Activated CD4-positive, alpha-beta T cell treated with anti-CD3 and anti-CD28 coated beads, Interleukin-10, Interleukin-2, amounts not matched to agents 100 ng/mL and 50 ng/mL, durations not matched to agents 16 hours and 8 hours (primary cell): ENCODE measurements at places on chromosomes 6 and 20.
A peak's percentile ranks its signal among the peaks of the same experiment; 100 is the strongest.

DNA sequence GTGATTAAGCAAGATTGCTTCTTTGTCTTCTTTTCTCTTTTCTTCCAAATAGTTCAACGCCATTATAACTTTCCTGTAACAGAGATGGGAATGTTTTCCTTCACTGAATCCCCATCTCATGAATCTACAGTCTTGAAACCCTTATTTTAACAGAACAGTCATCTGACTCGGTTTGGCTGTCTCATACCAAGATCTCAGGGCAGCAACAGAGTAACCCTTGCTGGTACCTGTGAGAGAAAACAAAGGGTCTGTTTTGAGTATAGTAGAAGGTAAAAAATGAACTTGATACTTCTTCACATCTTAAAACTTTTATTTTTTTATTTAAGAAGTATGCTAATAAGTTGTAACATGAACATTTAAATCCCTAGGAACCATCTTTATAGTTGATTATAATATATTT lies 19.6 kb upstream of the DSE start:
- DNase-seq, result no peak

GRCh38 chr6:140434761-140435160 lies 1060.3 kb upstream of the CITED2 start:
- no peak for DNase-seq

GRCh38 chr20:38130687-38131587 lies 34.1 kb downstream of the TGM2 start:
- no peak for DNase-seq

DNA sequence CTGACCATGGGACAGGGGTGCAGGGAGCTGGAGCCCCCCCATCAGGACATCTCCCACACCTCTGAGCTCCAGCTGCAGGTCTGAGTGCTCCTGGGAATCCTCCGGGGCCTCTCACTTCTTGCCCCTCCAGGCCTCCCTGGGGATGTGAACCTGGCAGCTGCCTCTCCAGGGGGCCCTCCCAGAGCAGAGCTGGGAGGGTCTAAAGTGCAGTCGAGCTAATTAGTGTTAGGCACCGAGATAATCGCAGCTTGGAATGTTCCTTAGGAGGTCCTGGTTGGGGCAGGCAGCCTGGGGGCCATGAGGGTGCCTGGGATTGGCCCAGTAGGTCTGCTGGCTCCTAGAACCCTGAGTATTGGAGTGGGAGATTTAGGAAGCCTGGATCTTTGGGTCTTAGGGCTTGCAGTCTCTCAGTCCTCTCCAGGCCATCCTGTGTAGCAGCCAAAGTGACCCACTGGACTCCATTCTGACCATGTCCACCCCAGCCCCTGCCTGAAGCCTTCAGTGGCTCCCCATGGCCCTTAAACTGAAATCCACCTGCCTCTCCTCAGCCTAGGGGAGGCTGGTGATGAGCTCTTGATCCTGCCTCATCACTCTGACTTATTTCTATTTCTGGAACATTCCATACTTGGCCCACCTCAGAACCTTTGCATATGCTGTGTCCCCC lies 26.0 kb downstream of the CEBPB start:
- no peak for DNase-seq

GRCh38 chr6:105483492-105483891 lies 80.6 kb upstream of the PREP start:
- DNase-seq, result peak; percentile 45

DNA sequence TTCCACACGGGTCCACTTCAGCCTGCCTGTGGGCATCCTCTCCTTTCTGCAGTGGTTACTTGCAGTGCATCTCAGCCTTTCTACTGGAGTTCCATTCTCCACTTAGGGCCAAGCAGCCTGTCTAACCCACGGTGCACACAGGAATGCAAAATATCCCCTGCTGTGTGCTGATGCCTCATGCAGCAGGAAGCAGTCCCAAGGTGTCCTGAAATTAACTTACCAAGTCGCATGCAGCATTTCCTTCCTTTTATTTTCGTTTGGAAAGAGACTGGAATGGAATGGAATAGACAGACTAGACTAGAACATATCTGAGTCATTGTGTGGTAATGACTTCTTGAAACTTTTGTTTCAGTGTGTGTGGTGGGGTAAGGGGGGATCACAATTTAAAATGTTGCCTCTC lies 25.9 kb upstream of the FOXQ1 start:
- no peak for DNase-seq

DNA sequence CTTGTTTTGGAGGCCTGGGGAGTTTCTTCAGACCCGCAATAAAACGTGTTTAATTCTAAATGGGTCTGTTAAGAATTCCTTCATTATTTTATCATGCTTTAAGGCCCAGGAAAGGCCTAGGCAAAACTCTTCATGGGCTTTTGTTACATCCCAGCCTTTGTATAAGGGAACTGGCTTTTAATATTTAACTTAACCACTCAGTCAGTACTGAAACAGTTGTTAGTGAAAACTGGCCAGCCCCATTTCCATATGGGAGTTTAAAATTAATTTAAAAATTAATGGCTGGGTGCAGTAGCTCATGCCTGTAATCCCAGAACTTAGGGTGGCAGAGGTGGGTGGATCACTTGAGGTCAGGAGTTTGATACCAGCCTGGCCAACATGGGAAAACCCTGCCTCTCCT lies 213.2 kb upstream of the FKBP1C start:
- no peak for DNase-seq

DNA sequence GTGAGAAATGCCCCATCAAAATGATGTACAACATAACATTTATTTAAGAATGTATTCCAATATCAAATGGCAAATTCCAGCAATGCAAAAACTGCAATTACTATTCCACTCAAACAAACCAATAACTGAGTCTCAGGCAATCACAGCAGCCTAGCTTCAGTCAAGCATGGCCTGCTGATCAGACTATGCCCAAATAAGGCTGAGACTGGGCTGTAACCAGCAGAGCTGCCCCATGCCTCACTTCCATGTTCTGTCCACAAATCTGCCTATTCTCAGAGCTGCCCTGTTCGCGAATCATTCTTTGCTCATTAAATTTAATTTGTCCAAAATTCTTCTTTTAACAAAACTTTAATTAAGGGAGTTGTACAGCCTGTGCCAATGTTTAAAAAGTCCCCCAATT lies 155.4 kb downstream of the FNDC1 start:
- no peak for DNase-seq

GRCh38 chr6:53532942-53533341 lies 12.0 kb downstream of the GCLC start:
- no peak for DNase-seq

DNA sequence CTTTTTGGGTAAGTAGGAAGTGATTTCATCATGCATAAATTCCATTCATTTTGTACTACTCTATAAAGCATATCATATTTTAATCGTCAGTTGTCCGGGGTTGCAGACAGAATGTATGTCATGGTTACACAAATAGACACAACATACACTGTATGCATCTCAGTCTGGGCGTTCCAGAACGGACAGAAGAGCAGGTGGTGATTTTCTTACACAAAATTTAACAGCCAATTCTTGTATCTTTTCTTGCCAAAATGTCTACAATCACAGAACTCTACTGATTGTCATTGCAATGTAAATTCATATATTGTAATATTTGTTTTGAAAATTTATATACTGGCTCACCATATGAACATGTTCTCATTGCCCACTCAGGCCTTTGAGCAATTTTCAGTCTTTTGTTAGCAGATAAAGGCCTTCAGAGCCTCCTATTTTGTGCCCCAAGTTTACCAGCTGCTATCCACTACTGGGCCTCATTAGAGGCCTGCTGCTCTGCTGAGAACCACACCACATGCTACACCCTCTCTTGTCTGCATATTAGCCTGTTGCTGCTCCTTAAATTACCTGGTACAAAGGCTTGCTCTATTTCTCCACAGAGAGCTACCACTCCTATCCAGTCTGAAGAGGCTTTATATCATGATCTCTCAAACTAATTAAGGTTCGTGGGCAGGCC lies 61.5 kb downstream of the PRDM13 start:
- no peak for DNase-seq

- DNase-seq, result peak; percentile 40
These were observed 16.8 kb upstream of the ARMC12 start for GRCh38 chr6:35719830-35720733.

- DNase-seq, result no peak
These were observed 18.3 kb downstream of the GPX6 start for GRCh38 chr6:28497306-28497705.
